Activated T-helper 1 cell treated with anti-CD3 and anti-CD28 coated beads, Interleukin-2, amount 50 U/mL, for 16 hours (primary cell): ENCODE measurements at places on chromosomes 5 and 9.

DNA sequence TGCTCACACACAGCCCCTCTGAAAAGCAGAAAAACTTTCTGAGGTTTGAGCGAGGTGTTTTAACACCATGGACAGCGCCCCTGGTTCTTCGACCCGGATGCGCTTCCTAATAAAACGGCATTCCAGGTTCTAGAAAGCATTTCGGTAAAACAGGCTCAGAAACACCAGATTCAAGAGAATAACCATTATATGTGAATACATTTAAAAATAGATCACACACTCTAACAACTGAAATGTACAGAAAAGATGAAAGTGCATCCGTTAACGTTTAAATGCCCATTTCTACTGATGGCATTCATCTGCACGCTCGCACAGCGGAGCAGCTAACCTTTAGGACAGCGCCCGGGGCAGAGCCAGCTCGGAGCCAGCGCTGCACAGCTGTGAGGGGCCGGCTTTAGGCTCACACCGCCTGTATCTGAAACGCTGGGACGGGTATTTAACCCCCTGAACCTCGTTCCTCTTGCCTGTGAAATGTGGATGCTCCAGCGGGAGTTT is 26.3 kb upstream of the TENT4A start:
- DNase-seq = no peak

- no peak for DNase-seq
Observed at GRCh38 chr5:91190314-91190690, 192.8 kb downstream of the ARRDC3 start.

DNA sequence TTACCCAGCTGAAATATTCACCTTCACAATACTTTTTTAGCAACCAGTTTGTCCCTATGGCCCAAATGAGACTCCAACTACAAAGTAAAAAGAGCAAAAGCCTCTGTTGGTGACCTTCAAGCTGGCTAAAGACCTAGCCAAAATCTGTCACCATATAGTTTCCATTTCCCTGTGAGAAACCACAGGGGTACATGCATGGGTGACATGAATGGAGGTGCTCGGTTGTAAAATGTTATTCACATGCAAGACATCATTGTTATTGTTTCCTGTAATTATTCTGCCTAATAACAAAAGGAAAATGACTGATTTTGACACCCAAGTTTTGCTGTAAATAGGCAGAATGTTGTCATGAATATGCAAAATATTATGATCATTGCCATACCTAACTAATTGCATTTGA is 285.3 kb downstream of the ZNF608 start:
- no peak for DNase-seq

DNA sequence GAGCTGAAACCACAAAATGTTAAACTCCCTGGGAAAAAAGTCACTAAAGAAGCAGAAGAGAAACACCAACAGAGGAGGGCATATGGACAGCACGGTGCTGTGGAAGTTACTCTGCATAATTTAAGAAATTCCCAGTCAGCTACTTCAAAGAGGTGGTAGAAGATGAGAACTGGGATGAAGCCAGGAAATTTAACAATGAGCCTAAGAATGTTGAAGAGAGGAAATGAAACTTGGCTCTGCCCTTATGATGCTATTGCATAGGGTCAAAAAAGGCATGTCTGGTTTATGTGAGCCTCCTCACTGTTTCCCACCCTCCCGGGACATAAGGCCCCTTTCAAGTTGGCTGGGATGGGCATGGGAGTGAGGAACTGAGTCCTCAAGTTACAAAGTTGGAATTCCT is 25.4 kb upstream of the SNX18 start:
- no peak for DNase-seq

DNA sequence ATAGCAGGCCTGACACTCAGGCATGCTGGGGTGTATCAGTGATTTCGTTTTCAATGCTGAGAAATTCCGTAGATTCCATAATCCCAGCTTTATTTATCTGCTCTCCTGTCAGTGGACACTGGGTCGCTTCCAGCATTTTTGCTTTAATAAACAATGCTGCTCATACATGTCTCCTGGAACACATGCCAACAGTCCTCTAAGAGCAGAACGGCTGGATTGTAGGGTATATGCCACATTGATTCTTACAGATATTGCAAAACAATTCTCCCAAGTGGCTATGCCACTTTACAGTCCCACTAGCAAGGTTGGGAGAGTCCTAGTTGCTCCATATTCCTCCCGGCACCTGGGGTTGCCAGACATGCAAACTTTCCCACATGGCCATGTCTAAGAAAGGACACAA is 81.9 kb downstream of the RAPGEF1 start:
- no peak for DNase-seq

DNA sequence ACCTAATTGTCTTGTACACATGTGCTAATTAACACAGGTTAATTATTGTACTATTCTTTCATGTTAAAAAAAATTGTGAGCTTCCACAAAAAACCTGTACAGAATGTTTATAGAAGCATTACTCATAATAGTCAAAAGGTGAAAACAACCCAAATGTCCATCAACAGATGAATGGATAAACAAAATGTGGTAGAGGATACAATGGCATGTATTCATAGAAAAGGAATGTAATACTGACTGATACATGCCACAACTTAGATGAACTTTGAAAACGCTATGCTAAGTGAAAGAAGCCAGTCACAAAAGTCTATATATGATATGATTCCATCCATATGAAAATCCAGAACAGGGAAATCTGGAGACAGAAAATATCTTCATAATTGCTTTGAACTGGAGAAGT is 25.6 kb downstream of the RRAGA start:
- no peak for DNase-seq

DNA sequence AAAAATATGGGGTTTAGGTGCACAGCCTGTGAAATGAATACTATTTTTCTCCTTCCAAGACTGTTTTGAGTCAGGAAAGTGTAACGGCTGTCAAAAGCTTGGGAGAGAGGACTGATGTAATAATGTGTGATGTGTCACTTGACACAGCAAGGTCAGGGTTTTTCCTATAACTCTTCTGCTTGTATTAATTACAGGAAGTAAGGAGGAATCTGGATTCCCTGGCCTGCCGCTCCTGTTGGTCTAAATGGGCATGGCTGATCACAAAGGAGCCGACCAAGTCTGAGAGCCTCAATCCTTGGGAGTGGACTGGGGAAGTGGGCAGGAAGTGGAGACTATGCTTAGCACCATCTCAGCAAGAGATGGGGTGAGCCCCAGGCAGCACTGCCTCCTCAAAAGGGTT is 16.7 kb upstream of the SLC28A3 start:
- no peak for DNase-seq

DNA sequence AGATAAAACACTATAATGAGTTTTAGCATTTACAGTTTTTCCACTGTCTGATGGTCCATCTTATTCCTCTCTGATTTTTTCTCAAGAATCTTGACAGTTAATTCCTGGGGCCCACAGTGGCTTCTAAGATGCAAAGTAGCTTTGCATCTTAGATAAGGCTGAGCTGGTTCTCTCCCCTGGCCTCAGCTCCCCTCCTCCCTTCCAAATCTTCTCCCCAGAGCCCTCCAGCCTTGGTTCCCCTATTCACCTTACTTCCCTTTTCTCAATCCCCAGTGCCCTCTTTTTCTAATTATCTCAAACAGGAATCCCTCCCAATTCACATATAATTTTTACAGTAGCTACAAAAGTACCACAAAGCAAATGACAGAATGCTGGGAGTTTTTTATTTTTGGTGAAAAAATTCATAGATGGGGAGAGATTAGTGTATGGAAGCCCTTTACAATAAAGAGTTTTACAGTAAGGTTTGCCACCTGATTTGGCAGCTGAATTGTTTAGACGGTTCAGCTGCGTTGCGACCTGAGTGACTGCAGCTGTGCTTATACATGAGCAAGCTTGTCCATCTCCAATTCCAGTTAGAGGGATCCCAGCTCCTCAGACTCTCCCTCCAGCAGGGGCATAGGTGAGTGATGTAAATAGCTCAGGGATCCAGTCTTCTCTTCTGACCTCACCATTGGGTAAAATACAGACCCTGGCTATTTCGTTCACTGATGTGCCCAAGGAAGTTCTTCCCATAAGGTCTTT is 51.4 kb upstream of the CKMT2 start:
- no peak for DNase-seq

DNA sequence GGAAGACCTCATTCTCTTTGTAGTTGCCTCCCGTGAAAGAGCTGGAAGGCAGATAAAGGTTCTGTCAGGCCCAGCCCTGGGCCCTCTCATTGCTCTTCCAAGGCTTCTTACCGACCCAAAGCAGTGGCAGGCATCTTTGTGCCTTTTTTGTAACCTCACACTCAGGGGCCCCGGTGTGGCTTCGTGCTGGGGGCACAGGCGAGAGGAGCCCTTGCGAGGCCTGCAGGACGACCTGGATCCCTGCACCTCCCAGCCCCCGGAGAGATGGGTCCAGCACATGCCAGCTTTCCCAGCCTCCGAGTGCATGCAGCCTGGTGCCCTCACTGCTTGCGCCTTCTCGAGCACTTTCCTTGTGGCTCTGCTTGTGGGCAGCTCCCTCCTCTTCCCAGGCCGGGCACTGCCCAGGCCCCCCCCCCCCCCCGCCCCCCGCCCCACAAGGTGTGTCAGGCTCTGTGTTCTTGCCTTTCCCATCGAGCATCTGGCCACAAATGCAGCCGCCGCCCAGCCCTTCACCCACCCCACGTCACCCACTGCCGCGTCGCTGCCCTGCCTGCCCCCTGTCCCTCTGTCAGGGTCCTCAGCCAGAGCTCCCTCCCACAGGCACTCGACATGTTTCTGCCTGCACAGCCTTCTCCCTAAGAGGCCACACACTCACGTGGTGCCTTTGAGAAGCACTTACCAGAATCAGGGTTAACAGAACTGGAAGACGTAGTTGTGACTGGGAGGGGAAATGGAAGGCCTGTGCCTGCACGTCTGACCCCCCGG is 63.7 kb upstream of the CACNA1B start:
- DNase-seq = no peak

DNA sequence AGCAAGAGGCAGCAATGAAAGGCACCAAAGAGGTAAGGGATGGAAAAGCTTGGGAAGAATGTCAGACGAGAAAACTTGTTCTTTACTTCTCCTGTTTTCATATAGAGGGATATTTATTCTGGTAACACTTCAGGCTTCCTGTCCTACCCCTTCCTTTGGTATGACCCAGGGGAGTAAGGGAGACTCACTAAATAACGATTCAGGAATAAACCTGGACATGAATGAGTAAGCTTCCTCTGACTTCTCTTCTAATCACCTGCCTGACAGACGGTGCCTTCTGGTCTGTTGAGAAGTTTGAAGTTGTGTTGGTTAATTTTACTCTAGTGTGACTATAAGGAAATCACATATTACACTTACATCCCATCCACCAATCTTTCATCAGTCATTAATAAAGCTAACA is 461.2 kb downstream of the CDH12 start:
- DNase-seq = no peak
